PC-3 (cell line): ENCODE measurements at places on chromosomes 12 and 14. TPM values are rescaled to one million over a fixed set of nuclear protein-coding genes. Genes with fewer than 3 reads are reported as not detected.

Gene PSMD9
- total RNA-seq, result 241 and 258 TPM in 2 replicates

Gene CD4
- 0.23 TPM in 1 of 2 replicates, not detected in the other for total RNA-seq

Gene ORAI1
- 31.4 and 35.0 TPM in 2 replicates for total RNA-seq

Gene RIMBP2
- total RNA-seq, result not detected in 2 replicates

Gene ARHGEF40
- total RNA-seq, result 2.7 and 3.9 TPM in 2 replicates

DNA sequence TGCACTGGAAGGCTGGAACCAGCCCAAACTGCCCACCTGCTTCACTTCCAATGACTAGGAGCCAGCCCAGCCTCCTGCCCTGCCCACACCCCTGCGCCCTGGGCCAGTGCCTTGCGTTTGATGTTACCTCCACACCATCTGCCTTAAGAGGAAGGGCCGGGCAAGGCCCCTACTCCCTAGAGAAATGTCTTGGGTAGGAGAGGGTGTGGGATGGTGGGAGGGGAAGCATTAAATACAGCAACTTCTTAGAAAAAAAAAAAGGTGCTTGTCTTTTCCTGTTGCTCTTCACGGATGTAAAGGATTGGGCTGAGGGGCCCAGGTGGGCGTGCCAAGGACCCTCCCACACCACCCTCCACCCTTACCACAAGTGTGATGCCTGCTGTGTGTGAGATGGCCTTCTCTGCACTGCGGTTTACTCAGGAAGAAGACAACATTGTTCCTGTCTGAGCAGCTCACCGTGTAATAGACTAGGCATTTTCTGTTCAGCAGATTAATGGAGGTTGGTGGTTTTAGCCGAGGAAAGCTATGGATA lies 99.9 kb downstream of the NINJ2 start:
- no peak for DNase-seq

GRCh38 chr14:21382886-21383847 lies 652 bp downstream of the SUPT16H start:
- DNase-seq, result peak; percentile 49

DNA sequence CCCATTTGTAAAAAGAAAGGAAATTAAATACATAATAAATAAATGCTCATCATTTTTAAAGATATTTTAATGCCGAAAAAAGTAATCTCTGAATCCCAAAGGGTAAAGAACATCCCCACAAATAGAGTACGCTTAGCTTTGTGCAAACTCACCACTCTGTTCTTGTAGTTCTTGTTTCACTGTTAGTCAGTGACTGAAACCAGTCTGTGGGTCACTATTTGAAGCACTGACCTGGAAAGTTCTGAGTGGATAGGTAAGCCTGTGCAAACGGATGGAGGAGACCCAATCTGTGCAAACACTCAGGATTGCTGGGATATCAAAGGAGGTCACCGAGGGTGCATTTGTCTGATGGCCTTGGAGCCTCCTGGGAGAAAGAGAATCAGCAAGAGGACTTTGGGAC lies 68.1 kb upstream of the TSPAN11 start:
- no peak for DNase-seq

GRCh38 chr14:85214471-85214870 lies 315.5 kb upstream of the FLRT2 start:
- peak; percentile 48 for DNase-seq

- peak; percentile 48 for DNase-seq
Measured at GRCh38 chr12:103705927-103706326, 118.9 kb downstream of the STAB2 start.

DNA sequence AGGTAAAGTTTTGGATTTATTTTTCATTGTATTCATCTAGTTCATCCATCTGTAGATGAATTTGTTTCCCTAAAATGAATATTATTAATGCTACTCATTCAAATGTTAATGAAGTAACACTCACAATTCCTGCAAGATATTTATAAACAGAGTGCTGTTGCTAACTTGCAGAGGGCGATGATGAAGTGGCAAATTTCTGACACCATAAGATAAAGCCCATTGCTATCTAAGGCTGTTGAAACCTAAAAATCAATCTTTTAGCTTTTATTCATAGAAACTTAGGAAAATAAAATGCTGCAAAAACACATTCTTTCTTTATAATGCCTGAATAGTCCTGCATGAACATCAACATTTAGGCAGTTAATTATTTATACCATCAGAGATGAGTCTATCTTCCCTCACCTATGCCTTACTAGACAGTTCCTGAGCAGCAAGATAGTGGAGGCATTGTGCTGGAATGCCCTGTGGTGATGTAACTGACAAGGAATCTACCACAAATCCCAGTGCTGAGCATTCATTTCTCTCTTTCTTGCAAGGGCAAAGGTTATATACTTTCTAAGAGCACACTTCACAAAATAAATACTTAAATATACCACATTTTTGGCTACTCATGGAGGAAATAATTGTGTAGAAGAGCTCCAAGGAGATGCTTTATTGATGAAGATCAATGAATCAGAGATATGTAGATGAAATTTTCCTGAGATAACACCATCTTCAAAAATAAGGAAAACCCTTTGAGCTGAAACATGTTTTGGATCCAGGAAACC lies 57.6 kb downstream of the LMNTD1 start:
- peak; percentile 84 for DNase-seq

DNA sequence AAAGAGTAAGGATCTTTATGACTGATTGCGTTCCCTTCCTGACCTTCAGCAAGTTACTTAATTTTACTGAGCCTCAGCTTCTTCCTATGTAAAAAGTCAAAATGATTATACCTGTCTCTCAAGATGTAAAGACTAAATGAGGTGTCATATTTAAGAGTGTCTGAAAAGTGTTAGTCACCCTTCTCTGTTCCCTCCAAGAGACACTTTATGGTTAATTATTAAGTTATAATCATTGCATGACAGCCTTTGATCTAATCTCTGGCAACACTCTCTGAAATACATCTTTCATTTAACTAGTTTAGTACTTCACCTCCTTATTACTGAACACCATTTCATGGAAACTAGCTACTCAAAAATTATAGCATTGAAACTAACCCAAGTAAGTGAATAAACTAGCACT lies 54.8 kb downstream of the BMAL2 start:
- DNase-seq, result no peak

DNA sequence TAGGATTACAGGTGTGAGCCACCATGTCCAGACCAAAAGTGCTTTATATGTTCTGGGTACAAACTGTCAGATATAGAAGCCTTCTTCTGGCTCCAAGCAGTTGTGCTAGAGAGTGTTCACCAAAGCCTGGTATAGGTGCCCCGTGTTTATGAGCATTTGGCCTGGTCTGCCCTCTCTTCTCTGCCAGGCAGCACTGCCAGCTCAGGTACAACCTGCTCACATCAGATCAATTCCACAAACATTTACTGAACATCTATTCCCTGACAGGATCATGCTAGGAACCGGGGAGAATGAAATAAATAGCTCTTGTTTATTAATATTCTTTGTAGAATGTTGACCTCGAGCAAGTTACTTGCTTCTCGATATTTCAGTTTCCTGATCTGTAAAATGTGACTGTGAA lies 20.0 kb upstream of the SOCS2 start:
- DNase-seq, result no peak

- DNase-seq, result peak; percentile 13
Measured at GRCh38 chr14:44767646-44768173, 194.0 kb downstream of the KLHL28 start.

DNA sequence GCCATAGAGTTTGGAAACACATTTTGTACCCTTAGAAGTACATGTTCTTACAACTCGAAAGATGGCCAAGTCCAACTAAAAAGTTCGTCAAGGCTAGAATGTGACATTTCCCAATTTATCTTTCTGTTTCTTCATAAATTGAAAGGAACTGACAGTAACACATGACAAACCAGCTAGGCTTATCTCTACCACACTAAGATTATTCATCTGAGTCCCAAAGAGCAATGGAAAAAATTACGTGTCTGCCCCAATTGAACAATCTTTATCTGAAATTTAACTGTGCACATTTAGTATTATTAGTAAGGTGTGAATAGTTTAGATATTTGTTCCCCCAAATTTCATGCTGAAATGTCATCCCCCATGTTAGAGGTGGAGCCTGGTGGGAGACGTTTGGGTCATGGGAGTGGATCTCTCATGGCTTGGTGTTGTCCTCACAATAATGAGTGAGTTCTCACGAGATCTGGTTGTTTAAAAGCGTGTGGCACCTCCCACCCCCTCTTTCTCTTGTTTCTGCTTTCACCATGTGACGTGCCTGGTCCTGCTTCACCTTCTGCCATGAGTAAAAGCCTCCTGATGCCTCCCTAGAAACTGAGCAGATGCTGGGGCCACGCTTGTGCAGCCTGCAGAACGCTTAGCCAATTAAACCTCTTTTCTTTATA lies 13.3 kb downstream of the CPM start:
- no peak for DNase-seq

DNA sequence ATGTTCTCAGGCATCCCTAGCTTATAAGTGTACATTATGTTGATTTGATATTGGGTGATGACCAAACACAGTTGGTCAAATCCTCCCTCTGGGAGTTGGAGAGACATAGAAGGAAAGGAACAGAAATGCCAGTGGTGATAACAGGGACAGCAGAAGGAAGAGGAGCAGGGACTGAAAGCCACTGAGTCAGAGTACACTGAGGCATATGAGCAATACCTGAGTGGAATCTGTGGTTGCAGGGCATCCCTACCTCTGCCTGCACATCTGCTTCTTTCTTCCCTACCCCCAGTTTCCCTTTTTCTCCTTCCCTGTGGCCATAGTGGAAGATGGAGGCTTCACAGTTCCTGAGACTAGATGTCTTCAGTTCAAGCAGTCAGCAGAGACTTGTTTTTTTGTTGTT lies 44.9 kb downstream of the BICD1 start:
- DNase-seq, result no peak

- no peak for DNase-seq
Measured at GRCh38 chr14:74737753-74738325, 24.9 kb downstream of the FCF1 start.

DNA sequence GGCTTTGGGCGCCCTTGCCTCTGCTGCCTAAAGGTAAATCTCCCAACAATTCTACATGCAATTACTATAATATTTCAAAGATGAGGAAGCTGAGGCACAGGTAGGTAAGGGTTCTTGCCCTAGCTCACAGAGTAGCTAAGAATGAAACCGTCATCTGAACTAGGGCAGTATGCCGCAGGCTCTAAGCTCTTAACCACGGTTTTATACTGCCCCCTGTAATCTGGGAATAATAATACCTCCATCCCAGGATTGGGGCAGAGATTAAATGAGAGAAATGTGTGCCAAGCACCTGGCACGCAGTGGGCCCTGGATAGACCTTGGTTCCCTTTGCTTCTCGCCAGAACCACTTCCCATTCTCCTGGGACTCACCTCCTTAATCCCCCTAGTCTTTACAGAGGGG lies 1.5 kb upstream of the HRK start:
- DNase-seq, result peak; percentile 70
